ENCODE measurements at places on chromosomes 3 and 15.

- DNase-seq, result no peak
These were observed 854.5 kb upstream of the CFAP20DC start for GRCh38 chr3:59904296-59904695.

GRCh38 chr3:56890448-56891091 is 88.8 kb upstream of the ARHGEF3 start:
- DNase-seq, result peak; percentile 7

DNA sequence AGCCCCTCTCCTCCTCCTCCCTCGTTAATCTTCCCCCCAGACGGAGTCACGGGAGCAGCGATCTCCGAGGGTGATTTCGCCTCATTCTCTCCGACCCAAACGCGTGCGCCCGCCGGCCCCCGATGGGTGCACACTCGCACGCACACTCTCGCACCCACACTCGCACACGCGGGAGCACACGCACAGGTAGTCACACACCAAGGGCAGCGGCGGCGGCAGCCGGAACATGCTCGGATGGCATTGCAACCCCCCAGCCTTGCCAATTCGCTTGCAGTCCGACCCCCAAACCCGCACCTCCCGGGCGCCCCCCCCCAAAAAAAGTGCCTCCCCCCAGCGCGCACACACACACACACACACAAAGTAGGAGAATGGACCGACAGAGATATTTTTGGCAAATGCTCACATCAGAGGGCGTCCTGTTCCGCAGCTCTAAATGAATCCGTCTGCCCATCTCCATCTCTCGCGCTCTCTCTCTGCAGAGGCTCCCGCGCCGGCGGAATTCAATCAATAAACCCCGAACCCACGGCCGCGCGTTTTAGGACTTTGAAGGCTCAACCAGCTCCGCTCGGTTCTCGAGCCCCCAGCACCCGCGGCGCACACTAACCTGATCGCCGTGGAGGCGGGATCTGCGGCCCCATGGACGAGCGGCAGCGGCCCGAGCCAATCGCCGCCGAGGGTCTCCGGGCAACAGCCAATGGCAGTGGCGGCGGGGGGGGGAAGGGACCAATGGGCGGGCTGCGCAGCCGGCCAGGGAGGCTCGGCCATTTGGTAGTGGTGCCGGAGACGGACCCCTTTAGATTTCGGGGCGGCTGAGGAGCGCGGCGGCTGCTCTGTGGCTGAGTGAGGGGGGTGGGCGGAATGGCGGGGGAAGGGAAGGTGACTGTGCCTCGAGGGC is at the start of gene ANP32A:
ANP32A (minus strand) TSS at position 601 of the 895 bp plus-strand sequence; CDS start at position 457, 144 bp downstream.
- DNase-seq, result peak; percentile 96

DNA sequence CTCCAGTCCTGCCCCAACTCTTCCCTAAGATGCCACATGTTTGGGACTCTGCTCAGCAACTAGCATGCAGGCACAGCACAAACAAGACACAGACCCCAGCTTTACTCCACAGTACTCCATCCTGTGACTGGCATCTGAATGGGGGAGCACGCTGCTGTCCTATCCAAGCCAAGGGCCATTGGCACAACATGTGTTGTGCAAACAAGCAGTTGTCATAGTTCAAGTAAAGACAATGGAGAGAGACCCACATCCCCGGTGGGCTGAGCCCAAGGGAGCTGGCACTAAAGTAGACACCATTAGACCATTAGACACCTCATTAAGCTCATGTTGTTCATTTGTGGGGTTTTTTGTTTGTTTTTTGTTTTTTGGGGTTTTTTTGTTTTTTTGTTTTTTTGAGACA is 132.7 kb downstream of the CHSY1 start:
- no peak for DNase-seq

DNA sequence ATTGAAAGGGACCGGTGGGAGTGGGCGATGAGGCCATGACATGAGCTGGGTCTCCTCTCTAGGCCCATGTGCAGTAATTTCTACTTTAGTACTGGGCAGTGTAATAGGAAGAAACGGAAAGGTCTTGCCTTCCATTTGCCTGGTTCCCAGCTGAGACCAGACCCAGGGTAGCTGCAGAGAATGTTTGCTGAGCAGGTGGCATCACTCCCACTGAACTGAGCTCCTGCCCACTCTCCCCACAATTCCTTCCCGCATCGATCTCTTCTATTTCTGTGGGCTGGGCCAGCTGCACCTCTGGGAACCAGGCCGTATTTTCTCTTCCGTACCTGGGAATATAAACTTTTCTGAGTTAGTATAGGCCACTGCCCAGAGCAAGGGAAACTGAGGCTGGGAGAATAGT is 15.8 kb downstream of the ESYT3 start:
- DNase-seq, result no peak

DNA sequence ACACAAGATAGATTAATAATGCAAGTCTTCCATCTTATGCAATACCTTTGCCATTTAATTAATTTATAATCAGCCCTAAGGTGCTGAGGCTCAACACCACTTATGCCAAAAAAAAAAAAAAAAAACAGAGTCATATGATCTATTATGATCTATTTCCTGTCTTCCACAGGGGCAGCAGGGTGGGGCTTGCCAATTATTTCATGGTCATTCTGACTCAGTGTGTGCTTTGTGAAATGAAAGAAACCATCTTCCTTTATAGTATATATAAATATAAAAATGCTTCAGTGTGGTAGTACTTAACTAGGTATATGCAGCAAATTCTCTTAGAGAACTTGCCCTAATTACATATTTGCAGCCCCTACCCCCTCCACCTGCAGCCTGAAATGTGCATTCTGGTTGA is 7.2 kb upstream of the RARB start:
- no peak for DNase-seq

- no peak for DNase-seq
These were observed 38.9 kb downstream of the CACNA2D2 start for GRCh38 chr3:50464569-50464968.

- DNase-seq, result no peak
These were observed 59.6 kb downstream of the PIAS1 start for GRCh38 chr15:68113751-68114150.

DNA sequence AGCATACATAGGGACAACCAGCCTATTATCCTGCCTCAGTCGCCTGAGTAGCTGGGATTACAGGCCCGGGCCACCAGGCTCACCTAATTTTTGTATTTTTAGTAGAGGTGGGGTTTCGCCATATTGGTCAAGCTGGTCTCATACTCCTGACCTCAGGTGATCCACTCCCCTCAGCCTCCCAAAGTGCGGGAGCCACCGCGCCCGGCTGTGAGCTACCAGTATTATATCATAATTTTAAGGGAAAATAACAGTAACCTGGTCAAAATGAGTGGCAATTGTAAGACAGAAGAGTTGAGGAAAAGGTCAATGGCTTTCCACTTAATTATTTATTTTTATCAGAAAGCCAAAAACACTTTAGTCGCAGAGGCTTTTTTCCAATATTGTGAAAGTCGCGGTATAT is 652.6 kb upstream of the BCHE start:
- no peak for DNase-seq

GRCh38 chr3:156300929-156301840 is 180.8 kb downstream of the KCNAB1 start:
- no peak for DNase-seq

- no peak for DNase-seq
These were observed 39.8 kb downstream of the RIOX2 start for GRCh38 chr3:97932387-97932801.

DNA sequence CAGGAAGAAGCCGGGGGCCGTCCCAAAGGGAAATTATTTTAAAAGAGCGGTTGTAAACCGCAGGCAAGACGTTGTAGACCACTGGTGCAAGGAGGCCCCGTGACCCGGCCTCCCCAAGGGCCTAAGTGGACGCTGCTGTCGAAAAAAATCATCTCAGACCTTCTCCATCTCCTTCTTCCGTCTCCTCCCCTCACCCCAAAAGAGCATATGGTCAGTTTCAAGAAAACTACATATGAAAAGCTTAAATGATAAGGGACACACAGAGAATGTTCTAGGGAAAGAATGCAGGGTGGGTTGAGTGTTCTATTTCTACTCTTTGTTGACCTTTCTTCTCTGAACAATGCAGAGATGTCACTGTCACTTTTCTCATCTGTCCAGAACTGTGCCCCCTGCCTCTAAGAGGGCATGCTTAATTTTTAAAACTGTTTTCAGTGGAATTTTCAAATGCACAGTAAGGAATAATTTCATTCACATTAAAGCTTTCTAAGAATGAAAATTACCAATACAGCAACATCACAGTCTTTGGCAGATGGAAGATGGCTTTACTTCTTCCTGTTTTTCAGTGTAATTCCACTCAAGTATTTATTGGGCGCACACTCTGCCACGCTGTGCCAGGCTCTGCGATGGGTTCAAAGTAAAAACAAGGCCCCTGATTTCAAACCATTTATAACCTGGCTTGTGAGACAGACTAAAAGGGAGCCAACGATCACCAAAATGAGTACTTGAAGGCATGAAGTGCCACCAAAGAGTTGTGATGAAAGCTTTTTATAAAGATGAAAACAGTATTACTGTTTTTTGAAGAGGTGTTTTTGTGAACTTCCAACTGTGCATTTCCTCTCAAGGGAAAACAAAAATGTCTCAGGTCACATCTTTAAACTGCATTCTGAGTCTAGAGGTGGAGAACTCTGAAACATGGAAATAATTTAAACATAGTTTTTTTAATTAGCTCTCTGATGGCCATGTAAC is 891 bp upstream of the TOP2B start:
- DNase-seq, result no peak

- no peak for DNase-seq
These were observed 125.8 kb downstream of the KBTBD8 start for GRCh38 chr3:67123914-67124313.

- no peak for DNase-seq
These were observed 261.0 kb downstream of the ADAMTSL3 start for GRCh38 chr15:83914906-83915305.

DNA sequence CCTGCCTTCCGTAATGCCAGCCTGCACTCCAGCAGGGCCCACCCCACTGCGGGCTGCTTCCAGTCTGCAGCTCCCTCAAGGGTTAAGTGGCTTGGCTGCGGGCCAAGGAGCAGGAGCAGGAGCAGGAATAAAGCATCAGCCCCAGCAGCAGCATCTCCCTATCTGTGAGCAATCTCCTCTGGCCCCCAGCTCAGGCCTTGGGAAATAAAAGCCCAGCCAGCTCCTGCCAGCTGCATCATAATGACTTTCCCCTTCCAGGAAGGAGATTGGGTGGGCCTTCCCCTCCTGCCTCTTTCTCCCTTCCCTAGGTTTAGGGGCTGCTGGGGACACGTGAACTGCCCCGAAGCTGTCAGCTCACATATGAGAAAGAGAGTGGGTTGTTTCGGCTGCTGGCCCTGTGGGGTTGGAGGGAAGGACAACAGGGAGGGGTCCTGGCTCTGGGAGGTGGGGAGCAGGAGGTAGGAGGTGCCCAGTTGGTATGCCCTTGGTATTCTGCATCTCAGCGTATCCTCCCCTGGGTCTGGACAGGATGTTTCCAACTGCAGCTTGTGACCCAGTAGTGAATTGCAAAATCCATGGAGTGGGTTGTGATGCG is 34.6 kb upstream of the FGD5 start:
- DNase-seq, result no peak

DNA sequence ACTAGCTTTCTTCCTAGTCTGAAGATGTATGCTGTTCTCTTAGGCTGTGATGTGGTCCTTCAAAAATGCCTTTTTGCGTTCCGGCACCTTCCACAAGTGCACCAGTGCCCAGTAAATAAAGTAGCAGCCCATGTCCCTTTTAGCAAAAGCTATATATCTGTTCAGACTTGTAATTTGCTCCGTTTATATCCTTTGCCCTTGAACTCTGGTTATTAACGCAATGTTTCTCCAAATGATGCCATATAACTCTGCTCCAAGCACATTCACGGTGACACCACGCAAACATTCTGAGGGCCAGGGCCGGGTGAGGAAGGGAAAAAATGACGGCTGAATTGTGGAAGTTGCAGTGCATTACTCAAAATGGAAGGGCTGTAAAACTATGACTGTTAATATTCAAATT is 1001.1 kb upstream of the NR2F2 start:
- DNase-seq, result no peak

GRCh38 chr3:52090131-52090932 is 34.0 kb upstream of the DUSP7 start:
- no peak for DNase-seq

DNA sequence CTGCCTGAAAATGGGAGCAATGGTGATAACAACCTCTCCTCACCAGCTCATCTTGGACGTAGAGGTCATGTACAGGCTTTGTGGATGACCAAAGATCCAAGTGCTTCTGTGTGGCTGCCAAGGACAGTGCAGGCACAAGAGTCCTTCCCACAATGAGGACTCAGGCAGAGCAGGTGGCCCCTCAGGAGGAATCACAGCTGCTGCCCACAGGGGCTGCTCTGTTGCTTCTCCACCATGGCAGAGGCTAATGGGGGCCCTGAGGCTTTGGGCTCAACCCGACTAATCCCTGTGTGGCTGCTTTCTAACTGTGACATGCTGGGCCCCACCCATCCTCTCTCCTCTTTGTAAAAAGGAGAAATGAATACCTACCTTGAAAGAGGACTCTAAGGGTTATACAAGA is 58.1 kb upstream of the MRPS22 start:
- no peak for DNase-seq

DNA sequence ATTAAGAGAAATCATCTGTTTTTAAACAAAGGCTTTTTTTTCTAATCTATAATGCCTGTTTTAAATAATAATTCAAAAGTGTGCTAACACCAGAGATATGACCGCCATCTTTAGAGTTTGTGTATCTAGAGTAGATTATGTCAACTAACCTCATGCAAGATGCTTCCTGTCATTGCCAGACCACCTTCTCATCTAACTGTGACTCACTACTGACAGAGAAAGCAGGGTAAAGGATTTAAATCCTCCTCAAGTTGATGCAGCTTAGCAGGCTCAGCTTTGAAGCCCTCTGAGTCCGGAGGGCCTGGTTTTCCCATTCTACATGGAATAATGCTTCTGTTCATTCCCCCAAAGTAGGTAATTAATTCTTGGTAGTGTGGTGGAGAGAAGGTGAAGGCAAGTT is 108.5 kb downstream of the ECT2 start:
- no peak for DNase-seq

DNA sequence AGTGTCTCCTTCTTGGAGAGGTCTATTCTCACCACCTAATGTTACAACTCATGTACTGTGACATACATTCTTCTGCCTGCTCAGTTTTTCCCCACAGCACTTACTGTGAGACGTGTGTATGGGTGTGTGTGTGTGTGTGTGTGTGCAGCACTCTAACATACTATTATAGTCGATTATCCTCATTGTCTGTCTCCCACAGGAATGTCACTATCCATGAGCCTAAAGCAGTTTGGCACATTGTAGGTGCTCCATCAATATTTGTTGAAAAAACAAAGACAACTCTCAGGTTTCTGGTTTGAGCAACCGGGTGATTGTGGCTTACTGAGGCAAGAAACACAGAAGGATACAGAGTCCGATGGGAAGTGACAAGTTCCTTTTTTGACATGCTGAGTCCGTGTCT is 8.6 kb upstream of the ZNF148 start:
- no peak for DNase-seq

DNA sequence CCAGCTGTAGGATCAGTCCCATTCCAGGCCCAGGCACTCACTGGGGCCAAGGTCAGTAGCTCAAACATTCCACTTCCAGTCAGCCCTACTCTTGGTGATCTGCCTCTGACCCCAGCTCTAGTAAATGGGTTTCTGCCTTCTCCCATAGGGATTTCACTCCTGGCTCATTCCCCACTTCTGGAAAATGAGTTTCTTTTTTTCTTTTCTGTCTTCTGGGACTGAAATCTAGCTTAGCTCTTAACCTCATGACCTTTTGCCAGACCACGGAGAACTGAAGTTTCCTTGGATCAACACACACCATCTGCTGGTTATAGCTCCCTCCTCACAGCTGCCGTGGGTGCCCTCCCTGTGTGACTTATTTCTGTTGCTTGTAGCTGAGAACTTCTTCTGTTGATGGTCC is 21.3 kb downstream of the MME start:
- no peak for DNase-seq

- DNase-seq, result no peak
These were observed 14.1 kb upstream of the SHF start for GRCh38 chr15:45201869-45202268.

Measured in T-cell (primary cell).